ENCODE measurements at places on chromosomes 3 and 15. TPM values are rescaled to one million over a fixed set of nuclear protein-coding genes. Genes with fewer than 3 reads are reported as not detected.
A peak's percentile ranks its signal among the peaks of the same experiment; 100 is the strongest.

GRCh38 chr3:181851063-181851462, 139.3 kb downstream of the SOX2 start:
- no peak for DNase-seq

DNA sequence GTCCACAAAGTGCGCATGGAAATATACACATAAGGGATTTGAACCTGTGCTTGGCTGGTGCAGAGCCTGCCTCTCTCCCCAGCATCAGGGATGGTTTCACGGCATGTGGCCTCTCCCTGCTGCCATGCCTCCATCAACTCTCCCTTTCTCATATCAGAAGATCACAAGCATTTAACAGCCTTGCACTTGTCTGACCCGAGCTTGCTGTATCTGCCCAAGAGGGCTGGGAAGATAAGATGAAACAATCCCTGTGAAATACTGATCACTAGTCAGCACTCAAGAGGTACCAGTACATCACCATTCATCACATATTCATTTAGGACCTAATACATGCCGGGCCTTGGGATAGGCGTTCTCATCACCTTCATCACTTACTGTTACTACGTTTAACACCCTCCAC, 107.6 kb upstream of the ARHGEF3 start:
- DNase-seq, result no peak

The PP2D1 gene
- total RNA-seq, result not detected

The TMEM207 gene
- total RNA-seq, result not detected

DNA sequence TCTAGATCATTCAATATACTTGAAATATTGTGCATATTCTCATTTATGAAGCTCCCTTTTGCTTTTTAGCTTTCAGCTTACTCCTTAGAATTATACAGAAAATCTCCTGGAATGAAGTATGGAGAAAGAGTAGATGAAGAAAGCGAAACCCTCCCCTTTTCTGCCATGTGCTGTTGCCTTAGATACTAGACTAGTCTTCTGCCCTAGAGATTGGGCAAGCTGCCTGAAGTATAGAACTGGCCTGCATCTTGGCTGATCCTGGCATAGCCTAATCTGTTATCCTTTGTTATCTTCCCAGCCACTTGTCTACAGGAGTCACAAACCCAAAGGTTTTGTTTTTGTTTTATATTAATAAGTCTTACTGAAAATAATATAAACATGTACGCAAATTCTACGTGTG, 138.8 kb downstream of the RBPMS2 start:
- no peak for DNase-seq

The ADGRG7 gene
- not detected for total RNA-seq

The COLQ gene
- total RNA-seq, result 24.3 TPM

DNA sequence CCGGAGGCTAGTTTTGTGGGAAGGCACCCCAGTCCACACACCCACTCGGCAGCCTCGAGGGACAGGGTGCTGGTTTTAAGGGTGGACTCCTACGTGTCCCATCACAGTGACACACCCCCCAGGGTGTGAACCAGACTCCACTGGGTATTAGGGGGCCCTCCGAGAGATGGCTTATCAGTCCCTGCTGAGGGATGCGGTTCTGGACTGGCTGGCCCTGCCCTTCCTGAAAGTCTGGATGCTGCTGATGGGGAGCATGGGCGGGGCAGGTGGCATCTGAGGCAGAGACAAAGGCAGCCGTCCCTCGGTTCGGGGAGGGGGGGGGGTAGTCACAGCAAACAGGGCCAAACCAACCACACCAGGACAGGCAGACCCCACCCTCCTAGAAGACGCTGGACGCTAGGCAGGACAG, 939 bp upstream of the ULK3 start:
- no peak for DNase-seq

The TMEM45A gene
- 13.5 TPM for total RNA-seq

DNA sequence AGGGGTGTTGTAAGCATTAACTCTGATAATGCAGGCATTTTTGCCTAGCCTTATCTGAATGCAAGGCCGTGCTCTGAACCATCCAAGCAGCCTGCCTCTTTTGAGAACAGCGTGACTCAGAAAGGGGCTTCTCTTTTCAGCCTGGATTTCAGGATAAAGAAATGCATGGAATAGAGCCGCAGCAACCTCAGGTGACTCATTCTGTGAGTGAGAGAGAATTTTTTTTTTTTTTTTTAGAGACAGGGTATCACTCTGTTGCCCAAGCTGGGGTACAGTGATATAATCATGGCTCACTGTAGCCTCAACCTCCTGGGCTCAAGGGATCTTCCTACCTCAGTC, 20.6 kb upstream of the PDE8A start:
- no peak for DNase-seq

The PRTG gene
- 3.3 TPM for total RNA-seq

GRCh38 chr15:101286471-101287114, 8.5 kb downstream of the SNRPA1 start:
- no peak for DNase-seq

DNA sequence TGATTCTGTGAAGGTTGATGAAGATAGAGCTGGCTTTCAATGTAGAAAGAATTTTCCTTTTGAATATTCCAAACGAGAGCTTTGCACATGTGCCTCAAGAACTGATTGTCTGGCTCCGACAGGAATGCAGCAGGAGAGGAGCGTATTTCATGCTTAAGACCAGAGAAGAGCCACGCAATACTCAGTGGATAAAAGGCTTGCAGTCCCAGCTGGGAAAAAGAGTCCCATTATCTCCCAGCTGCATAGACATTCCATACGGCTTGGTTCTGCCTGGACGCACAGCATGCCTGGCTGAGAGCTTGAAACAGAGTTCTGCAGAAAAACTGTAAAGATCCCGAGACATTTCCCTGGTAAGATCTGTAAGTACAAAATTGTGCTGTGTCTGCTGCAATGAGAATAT, at the start of gene CNTN6:
CNTN6 (plus strand) TSS at position 254 of the 400 bp plus-strand sequence. CDS start 54,985 bp downstream, outside the sequence.
- DNase-seq, result no peak

DNA sequence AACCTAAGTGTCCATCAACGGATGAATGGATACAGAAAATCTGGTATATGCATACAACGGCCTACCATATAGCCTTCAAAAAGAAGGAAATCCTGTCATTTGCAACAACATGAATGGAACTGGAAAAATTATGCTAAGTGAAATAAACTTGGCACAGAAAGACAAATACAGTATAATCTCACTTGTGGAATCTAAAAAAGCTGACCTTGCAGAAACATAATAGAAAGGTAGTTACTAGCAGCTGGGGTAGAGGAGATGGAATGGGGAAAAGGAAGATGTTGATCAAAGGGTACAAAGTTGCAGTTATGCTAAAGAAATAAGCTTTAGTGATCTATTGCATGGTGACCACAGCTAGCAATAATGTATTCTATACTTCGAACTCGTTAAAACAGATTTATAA, 444.1 kb downstream of the OCA2 start:
- DNase-seq, result no peak

The CYP1A2 gene
- total RNA-seq, result not detected

The TWF2 gene
- total RNA-seq, result 54.4 TPM

DNA sequence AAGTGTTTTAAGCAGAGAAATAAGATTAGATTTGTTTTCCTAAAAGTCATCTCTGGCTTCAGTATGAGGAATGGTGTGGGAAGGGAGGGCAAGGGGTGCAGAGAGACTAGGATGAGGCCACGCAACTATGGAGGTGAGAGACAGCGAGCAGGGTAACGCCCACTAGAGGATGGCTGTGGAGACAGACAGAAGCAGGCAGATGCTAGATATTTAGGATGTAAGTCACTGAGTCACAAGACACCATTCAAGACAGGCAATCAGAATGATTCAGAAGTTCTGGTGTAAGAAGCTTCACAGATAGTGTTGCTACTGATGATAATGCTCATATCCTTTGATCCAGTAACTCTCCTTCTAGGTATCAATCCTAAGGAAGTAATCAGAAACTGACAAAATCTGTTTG, 19.1 kb downstream of the HSPBAP1 start:
- no peak for DNase-seq

The UBAP1L gene
- 0.48 TPM for total RNA-seq

The RBP2 gene
- total RNA-seq, result not detected

GRCh38 chr3:133472889-133473288, 73.0 kb downstream of the BFSP2 start:
- no peak for DNase-seq

DNA sequence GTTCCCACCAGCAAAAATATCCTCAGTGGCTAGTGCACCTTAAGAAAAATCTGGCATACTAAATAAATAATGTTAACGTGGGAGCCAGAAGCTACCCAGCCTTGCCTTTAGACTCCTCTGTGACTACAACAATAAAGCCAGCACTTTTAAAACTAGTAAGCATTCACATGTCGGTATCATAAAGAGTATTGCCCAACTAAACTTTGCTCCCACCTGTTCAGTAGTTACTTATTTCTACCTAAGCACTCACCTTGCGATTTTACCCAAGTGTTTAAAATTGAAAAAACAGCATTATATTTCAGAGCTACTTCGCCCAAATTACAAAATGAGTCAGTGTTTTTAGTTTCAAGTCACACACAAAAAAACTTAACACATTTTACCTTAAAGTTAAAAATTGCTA, 12.8 kb downstream of the ALDH1L1 start:
- DNase-seq, result no peak

The CXCR6 gene
- not detected for total RNA-seq

DNA sequence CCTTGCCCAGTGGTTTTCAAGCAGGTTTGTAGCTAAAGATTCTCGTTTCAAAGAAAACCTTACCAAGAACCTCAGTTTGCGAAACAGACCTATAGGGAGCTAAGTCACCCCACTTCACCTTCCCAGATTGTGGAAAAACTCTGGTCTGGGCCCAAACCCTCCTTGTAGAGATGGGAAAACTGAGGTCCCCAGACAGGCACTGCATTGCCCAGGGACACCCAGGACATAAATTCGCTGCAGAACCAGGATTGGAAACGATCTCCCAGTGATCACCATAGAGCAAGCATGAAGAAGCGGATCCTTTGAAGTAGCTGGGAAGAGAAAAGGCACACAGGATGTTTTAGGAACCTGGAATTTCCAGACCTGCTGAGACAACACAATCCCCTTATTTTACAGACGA, 85.6 kb upstream of the PIAS1 start:
- DNase-seq, result no peak

GRCh38 chr3:35639254-35640186, at the start of gene ARPP21:
ARPP21 (plus strand) TSS chr3:35639525; CDS start chr3:35681752, 42,227 bp downstream.
- DNase-seq, result no peak

The UPK1B gene
- 19.1 TPM for total RNA-seq

DNA sequence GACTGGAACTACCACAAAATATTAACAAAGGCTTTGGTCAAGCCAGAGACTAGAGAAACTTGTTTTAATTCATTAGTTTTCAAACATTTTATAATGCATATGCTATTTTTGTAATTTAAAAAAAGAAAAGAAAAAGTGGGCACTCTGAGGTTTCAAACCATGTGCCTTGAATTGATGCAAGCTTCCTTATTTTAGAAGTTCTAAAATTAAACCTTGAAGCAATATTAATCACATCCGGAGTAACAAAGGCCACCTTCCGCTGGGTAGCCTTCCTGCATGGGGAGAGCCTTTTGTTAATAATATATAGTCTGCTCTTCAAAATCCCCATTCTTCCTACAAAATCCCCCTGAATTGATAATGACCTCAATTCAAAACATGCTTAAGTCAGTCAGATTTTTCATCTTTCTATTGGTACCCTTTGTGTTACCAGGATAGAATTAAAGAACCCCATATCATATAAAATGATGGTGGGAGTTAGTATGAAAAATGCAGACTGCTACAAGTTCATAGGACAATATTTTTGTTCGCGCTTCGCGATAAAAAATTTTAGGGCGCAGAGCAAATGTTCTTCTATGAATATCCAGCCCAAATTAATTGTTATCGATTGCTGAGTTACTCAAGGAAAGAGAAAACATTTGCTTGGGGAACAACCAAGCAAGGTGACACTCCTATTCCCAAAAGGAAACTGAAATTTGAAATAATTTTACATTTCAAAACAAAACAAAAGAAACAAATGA, 30.6 kb downstream of the LDHAL6B start:
- no peak for DNase-seq

The SLTM gene
- total RNA-seq, result 62.3 TPM

The CCR3 gene
- not detected for total RNA-seq

DNA sequence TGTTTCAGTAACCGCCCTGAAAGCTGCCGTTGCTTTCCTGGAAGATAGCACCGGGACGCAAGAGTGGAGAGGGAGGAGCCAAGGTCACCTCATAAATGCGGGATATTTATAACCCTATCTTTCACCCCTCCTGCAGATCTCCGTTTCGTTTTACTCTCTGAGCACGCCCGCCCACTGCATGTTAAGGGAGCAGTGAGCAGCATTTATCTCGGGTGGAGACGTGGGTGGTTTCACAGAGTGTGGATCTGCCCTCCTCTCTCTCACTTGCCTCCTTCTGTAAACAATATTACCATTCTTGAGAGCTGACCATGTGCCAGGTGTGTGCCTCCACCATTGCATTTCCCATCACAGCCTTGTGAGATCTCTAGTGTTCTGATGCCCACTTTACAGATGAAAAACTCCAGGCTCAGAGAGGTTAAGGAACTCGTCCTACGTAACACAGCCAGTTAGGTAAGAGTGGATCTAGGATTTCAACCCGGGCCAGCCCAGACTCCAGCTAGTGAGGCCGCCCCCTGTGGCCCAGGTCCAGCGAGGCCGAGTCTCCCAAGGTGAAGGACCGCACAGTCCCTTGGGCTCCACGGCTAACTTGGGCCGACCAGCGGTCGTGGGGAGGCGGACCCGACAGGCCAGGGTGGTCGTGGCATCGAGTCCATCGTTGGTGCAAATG, 16.9 kb upstream of the SEMA4B start:
- DNase-seq, result peak; percentile 93

The ALDH1A2 gene
- 47.8 TPM for total RNA-seq

DNA sequence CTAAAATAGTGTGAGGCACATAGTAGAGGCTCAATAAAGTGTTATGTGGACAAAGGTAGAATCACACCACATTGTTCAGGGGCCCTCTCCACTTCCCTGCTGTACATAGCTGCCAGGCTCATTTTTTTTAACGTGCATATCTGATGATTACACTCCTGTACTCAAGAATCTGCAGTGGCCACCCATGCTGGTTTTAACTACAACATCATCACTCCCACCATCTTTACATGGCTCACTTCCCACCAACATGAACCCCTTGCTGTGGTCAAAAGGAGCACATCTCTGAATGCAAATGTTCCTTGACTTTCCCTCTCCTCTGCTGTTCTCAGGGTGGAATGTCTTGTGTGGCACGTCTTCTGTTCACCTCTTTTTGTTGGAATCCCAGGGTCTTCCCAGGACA, 76.7 kb downstream of the FEM1B start:
- no peak for DNase-seq

The CCDC80 gene
- 206 TPM for total RNA-seq

The CPB1 gene
- total RNA-seq, result not detected

GRCh38 chr15:76776480-76776879, 128.7 kb downstream of the SCAPER start:
- DNase-seq, result no peak

The LIPH gene
- 0.47 TPM for total RNA-seq
